T-helper 9 cell (primary cell): ENCODE measurements at places on chromosomes 12 and 14.

DNA sequence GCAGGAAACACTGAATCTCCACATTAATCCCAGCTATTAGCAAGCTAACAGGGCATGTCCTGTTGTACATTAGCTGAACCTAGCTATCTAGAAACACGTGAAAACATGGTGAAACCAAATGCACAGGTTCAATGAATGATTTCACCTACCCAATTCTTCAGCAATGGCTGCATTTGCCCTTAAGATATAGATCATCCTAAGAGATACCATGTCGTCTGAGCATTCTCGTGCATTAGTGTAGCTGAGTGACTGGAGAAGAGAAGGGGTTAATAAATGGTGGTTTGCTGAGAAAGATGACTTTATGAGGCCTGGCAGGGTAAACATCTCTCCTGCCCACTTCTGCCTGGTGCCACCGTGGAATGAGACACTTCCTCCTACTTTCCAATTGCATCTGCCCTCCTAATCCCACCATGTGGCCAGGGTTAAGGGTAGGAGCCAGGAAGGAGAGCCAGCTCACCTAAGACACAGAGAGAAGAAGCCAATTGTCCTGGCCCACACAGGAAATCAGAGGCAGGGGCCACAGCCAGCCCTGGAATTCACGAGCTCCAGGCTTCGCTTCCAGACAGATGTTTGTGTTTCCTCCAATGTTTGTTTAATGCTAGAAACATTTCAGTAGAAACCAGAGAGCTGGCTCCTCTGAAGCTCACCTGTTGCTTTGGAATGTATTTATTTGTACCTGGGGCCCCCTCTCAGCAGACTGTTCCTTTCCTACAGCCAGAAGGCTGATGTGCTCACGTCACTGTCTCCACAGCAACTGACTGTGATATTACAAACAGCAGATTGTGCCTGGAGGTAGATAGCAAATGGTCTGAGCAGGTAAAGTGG lies 126.0 kb upstream of the PARP11 start:
- DNase-seq: peak; percentile 12

DNA sequence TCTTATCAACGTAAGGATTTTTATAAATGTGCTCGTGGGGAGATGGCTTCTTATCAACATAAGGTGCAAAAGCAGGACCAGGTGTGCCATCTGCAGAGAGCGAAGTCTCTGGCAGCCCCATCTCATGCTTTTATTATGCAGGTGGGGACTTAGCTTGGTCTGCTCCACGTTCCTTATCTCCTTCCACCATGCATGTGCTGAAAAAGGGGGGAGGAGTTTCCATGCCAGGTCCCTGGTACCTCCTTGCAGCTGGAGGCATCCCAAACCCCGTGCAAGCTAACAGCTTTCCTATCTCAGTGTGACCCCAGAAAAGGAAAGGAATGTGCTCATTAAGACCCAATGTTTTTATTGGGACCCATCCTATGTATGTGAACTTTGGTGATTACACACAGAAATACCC lies 608.5 kb downstream of the TMEM121 start:
- DNase-seq: no peak

DNA sequence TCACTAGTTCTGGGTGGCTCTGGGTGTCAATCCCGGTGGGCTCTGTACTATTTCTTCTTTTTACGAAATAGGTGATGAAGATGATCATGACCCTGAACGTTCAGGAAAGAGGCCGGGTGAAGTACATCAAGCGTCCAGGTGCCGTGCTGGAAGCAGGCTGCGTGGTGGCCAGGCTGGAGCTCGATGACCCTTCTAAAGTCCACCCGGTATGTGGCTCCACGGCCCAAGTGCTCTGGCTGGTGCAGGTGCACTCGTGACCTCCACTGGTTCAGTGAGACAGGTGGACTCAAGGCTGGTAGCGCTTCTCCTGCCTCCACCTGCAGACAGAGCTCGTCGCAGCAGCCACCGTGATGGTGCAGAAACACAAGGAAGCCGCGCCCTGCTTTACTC lies 85.1 kb downstream of the ACACB start:
- no peak for DNase-seq

GRCh38 chr14:71686677-71687076 lies 245.6 kb upstream of the RGS6 start:
- no peak for DNase-seq

GRCh38 chr14:64825006-64825405 lies 54.7 kb downstream of the SPTB start:
- DNase-seq: no peak

GRCh38 chr12:120466560-120467315 lies 2.8 kb downstream of the SRSF9 start:
- DNase-seq: peak; percentile 16

DNA sequence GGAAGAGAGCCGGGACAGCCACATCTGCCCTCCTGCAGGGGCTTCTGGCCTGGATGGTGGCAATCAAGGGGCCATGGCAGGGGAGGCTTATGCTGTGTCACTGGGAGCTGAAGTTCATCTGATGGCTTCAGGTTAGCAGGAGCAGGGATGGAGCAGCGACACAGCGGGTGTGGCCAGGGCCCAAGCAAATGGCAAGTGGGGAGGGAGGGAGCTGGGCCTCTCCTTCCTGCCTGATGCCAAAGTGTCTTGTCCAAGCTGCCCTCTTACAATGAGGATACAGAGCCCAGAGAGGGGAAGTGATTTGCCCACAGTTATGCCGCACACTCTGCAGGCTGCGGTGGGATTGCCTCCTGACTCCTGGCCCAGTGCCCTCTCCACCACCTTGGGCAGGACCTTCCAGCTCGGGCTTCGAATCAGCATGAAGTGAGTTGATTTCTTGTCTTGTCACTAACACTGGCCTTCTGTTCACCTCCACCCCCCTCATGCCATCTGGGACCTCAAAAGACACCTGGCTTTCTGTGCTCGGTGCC lies 51.3 kb downstream of the IQSEC3 start:
- DNase-seq: no peak

DNA sequence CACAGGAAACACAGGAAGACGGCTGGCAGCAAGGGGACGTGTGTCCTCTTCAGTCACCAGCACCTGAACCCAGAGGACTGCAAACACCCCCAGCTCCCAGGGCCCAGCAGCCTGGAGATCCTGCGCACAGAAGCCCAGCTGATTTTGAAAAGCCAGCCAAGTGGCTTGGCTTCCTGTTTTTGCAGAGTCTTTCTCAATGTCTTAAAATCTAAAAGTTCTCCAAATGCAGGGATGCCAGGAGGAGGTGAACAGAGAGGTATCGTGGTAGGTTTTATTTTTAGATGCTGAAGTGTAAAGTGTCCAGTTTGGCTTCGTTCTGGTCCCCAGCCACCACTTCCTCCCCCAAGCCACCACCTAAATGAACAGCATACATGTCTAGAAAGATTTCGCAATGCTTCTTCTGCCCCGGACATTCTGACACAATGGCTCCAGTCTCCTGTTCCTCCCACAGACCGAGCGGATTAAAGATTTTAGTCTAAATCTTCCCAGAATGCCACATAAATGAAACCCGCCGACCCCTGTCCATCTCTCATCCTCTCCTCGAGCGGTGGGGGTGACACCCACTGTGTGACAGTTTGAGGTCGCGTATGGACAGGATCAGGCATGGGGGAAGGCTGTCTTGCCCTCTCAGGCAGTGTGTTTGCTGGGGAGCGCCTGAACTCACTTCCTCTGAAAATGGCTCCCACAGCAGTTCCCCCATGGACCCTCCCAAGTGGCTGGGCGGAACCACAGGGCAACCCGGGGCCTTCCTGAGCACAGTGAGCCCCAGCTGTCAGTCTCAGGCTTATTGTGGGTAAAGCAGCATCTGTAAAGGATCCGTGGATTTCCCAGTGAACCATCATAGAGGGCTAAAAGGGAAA lies 41.6 kb downstream of the ITPK1 start:
- no peak for DNase-seq

- no peak for DNase-seq
Observed at GRCh38 chr14:65252482-65253255, 150.4 kb upstream of the MAX start.
